Parietal lobe (tissue), 2 donors: ENCODE measurements at places on chromosomes 12 and 14. TPM values are rescaled to one million over a fixed set of nuclear protein-coding genes. Genes with fewer than 3 reads are reported as not detected.

PIP4P1 gene
- total RNA-seq, result 31.3 TPM

KRT72 gene
- total RNA-seq, result not detected

DIO2 gene
- total RNA-seq, result 24.4 TPM

HRK gene
- 0.31 TPM for total RNA-seq

PLBD2 gene
- total RNA-seq, result 14.7 TPM

KRT77 gene
- total RNA-seq, result not detected

NXPH4 gene
- total RNA-seq, result 1.6 TPM

LGR5 gene
- total RNA-seq, result 0.31 TPM

PRKAG1 gene
- total RNA-seq, result 26.3 TPM
